Stimulated activated memory B cell treated with anti-CD40 and anti-IgM and Interleukin-4, amounts not matched to agents 10 μg/mL and 1 μg/mL and 100 μg/mL, for 72 hours (primary cell): ENCODE measurements at places on chromosomes 13 and 19.
A peak's percentile ranks its signal among the peaks of the same experiment; 100 is the strongest.

- peaks cover 12% of the 10 kb centered on the region for H3K4me1 ChIP-seq
- no peaks in the 10 kb centered on the region for H3K36me3 ChIP-seq
- H3K27me3 ChIP-seq, result no peaks in the 10 kb centered on the region
- ATAC-seq, result peak; percentile 43
- no peak overlapping the region for H3K27ac ChIP-seq
Observed at GRCh38 chr13:104984296-104984818, 1551.1 kb downstream of the EFNB2 start.

GRCh38 chr13:75359266-75359665, 122.7 kb downstream of the TBC1D4 start:
- ATAC-seq, result no peak
- H3K36me3 ChIP-seq, result no peaks in the 10 kb centered on the region

- H3K4me3 ChIP-seq, result no peak overlapping the region
- ATAC-seq, result peak; percentile 39
- H3K27ac ChIP-seq, result no peak overlapping the region
- H3K36me3 ChIP-seq, result no peaks in the 10 kb centered on the region
- peaks cover 19% of the 10 kb centered on the region for H3K27me3 ChIP-seq
Observed at GRCh38 chr19:49700563-49700962, 9.6 kb downstream of the CPT1C start.

- H3K4me3 ChIP-seq, result no peak overlapping the region
- no peaks in the 10 kb centered on the region for H3K4me1 ChIP-seq
- no peaks in the 10 kb centered on the region for H3K36me3 ChIP-seq
- ATAC-seq, result no peak
- no peaks in the 10 kb centered on the region for H3K27me3 ChIP-seq
Observed at GRCh38 chr19:29040292-29040691, 172.7 kb downstream of the UQCRFS1 start.

DNA sequence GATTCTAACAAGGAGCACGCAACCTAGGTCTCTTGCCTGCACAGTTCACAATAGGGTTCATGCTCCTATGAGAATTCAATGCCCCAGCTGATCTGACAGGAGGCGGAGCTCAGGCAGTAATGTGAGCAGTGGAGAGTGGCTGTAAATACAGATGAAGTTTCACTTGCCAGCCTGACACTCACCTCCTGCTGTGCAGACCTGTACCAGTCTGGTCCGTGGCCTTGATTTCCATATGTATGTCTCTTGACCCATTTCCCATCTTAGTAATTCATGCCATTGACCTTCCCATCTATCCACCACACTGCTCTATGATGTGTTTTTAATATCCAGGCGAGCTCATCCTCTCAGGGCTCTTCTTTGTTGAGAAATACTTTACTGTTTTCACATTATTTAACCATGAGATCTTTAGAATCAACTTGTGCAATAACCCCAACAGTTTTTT, 95.2 kb downstream of the LRCH1 start:
- no peaks in the 10 kb centered on the region for H3K27me3 ChIP-seq
- H3K27ac ChIP-seq, result no peak overlapping the region
- peak; percentile 83 for ATAC-seq
- H3K4me1 ChIP-seq, result peaks cover 55% of the 10 kb centered on the region

GRCh38 chr19:18659281-18660050, 22.6 kb downstream of the KLHL26 start:
- peaks cover 49% of the 10 kb centered on the region for H3K4me1 ChIP-seq
- H3K27ac ChIP-seq, result peak overlapping the region; percentile 80
- H3K27me3 ChIP-seq, result no peaks in the 10 kb centered on the region
- H3K4me3 ChIP-seq, result peak overlapping the region; percentile 59
- ATAC-seq, result peak; percentile 80

DNA sequence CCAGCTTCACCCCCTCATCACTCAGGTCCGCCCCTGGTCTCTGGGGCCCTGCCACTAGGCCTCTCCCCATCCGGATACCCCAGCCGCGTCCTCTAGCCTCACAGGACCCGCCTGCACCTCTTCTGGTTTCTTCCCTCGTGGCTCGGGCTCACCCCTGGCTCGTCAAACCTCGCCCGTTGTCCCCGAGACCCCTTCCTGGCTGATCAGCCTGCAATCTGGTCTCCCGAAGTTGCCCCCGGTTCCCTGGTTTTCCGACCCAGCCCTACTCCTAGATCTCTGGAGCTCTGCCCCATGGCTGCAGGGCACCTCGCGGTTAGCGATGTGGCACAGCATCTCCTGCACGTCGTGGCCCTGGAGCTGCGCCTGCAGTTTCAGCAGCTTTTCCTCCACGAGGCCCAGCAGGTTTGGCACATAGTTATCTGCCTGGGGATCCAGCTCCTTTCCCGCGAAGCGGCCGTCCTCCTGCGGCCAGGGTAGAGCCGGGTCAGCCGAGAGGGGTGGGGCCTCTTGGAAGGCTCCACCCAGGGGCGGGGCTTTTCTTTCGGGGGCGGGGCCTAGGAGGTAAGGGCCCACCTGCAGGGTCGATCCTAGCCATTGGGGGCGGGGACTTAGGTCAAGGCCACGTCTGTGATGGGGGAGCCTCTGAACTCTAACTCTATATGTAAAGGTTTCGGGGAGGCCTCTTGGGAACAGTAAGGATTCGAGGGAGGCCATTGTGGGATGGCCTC, 2.4 kb upstream of the RGL3 start:
- H3K27me3 ChIP-seq, result peaks cover 68% of the 10 kb centered on the region
- H3K4me1 ChIP-seq, result peaks cover 56% of the 10 kb centered on the region
- ATAC-seq, result peak; percentile 67
- no peaks in the 10 kb centered on the region for H3K36me3 ChIP-seq
- peak overlapping the region; percentile 78 for H3K4me3 ChIP-seq
- H3K27ac ChIP-seq, result peak overlapping the region; percentile 10

DNA sequence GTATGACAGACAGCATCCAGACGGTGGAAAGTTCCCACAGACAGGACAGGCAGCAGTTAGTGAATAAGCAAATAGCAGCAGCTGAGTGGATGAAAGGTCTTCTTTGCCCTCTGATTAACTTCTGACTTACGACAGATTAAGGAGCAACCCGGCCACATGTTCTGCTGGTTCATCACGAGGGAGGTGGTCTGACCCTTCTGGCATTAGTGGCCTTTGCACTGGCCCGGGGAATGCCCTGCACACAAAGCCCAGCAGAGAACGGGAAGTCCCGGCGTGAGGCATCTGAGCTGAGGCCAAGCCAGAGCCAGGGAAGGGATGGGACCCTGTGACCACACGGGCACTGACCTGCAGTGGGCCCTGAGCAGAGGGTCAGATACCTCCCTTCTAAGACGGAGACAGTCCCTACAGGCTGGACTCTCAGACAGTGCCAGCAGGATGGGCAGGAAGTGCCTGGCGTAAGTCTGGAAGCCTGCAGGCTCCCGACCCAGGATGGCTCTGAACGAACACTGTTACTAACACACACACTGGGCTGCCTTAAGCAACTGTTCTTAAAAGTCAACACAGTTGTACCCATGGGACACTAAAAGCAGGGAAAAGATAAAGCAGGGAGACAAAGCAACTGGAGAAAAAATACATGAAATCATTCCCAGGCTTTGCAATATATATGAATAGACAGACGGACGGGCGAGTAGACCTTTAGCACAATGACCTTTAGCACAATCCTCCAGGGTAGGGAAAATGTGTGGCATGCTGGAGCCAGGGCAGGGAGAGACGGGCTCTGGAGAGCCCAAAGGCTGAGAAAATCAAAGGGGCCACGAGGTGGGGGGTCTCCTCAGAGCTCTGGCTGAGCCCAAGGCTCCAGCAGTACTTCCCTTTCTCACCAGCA, 6.3 kb downstream of the C19orf12 start:
- peaks cover 65% of the 10 kb centered on the region for H3K4me1 ChIP-seq
- H3K36me3 ChIP-seq, result peaks cover 31% of the 10 kb centered on the region
- peak overlapping the region; percentile 83 for H3K27ac ChIP-seq
- no peak for ATAC-seq
- no peaks in the 10 kb centered on the region for H3K27me3 ChIP-seq

DNA sequence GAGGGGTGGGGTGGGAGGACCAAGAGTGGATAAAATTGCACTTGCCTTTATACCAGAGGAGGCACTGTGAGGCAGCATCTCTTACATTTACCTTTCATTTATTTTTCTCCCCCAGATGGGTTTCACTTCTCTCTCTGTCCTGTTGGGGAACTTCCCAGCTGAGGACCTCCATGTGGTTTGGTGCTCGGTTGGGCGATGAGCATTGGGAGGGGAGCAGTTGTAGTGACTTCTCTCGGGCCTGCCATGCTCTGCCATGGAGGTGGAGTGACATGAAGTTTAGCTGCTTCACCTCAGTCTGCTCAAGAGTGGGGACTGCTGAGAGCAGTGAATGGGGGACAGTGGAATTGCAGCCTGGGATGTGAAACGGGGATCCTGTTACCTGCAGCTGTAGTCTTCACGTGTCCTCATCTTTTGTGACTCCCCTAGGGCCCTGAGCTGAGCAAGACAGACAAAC, 23.1 kb upstream of the CXCL17 start:
- no peaks in the 10 kb centered on the region for H3K36me3 ChIP-seq
- peak; percentile 97 for ATAC-seq
- peaks cover 51% of the 10 kb centered on the region for H3K4me1 ChIP-seq
- H3K27ac ChIP-seq, result peak overlapping the region; percentile 64
- H3K4me3 ChIP-seq, result no peak overlapping the region

GRCh38 chr19:40995355-40995754, 4.3 kb downstream of the CYP2B6 start:
- no peak for ATAC-seq
- H3K4me1 ChIP-seq, result no peaks in the 10 kb centered on the region
- H3K27ac ChIP-seq, result no peak overlapping the region
- H3K36me3 ChIP-seq, result no peaks in the 10 kb centered on the region

- H3K36me3 ChIP-seq, result no peaks in the 10 kb centered on the region
- H3K4me1 ChIP-seq, result peaks cover 8% of the 10 kb centered on the region
- no peak overlapping the region for H3K4me3 ChIP-seq
- no peak overlapping the region for H3K27ac ChIP-seq
- no peak for ATAC-seq
- peaks cover 73% of the 10 kb centered on the region for H3K27me3 ChIP-seq
Observed at GRCh38 chr19:41691268-41691970, 3.3 kb upstream of the CEACAM7 start.

GRCh38 chr19:33437821-33438671, 64.5 kb downstream of the CEBPG start:
- H3K27ac ChIP-seq, result no peak overlapping the region
- peaks cover 23% of the 10 kb centered on the region for H3K36me3 ChIP-seq
- H3K4me3 ChIP-seq, result no peak overlapping the region
- no peak for ATAC-seq
- H3K27me3 ChIP-seq, result no peaks in the 10 kb centered on the region

DNA sequence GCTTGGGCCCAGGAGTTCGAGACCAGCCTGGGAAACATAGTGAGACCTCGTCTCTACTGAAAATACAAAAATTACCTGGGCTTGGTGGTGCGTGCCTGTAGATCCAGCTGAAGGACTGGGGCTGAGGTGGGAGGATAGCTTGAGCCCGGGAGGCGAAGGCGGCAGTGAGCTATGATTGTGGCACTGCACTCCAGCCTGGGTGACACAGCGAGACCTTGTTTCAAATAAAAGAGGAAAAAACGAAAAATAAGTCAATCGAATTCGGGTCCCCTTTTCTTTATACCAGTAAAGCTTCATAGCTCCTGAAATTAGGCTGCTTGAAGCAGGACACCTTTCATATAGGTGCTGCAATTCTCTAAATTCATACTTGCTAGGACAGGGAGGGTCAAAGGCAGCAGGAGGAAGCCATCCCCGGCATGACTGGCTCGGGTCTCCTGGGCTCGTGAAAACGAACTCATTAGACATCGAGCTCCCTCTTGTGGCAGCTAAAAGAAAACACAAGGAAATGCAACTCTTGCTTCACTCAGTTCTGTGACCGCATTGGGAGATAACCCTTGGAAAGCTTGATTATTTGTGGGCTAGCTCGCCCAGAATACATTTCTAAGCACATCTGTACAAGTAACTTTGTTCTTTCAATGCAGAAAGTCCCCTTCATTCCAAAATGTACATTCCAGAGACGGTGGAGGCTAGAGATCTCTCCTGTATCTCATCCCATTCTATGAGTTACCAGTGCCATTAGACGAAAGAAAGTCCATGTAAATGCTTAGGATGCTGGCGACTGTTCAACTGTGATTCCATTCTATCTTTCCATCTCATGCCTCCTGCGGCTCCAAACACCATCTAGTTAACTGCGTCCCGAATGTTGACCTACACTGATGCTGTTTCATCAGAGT, 16.8 kb downstream of the FPR2 start:
- peaks cover 62% of the 10 kb centered on the region for H3K27me3 ChIP-seq
- no peaks in the 10 kb centered on the region for H3K36me3 ChIP-seq
- no peak for ATAC-seq
- no peak overlapping the region for H3K27ac ChIP-seq
- H3K4me1 ChIP-seq, result peaks cover 5% of the 10 kb centered on the region

- no peak overlapping the region for H3K27ac ChIP-seq
- no peak overlapping the region for H3K4me3 ChIP-seq
- H3K4me1 ChIP-seq, result peaks cover 21% of the 10 kb centered on the region
- peak; percentile 6 for ATAC-seq
- peaks cover 21% of the 10 kb centered on the region for H3K27me3 ChIP-seq
Observed at GRCh38 chr19:1566392-1567115, 1.6 kb downstream of the MEX3D start.

- H3K27me3 ChIP-seq, result no peaks in the 10 kb centered on the region
- no peaks in the 10 kb centered on the region for H3K4me1 ChIP-seq
- no peak for ATAC-seq
- H3K4me3 ChIP-seq, result no peak overlapping the region
Observed at GRCh38 chr13:90430127-90430526, 917.4 kb upstream of the MIR17HG start.

DNA sequence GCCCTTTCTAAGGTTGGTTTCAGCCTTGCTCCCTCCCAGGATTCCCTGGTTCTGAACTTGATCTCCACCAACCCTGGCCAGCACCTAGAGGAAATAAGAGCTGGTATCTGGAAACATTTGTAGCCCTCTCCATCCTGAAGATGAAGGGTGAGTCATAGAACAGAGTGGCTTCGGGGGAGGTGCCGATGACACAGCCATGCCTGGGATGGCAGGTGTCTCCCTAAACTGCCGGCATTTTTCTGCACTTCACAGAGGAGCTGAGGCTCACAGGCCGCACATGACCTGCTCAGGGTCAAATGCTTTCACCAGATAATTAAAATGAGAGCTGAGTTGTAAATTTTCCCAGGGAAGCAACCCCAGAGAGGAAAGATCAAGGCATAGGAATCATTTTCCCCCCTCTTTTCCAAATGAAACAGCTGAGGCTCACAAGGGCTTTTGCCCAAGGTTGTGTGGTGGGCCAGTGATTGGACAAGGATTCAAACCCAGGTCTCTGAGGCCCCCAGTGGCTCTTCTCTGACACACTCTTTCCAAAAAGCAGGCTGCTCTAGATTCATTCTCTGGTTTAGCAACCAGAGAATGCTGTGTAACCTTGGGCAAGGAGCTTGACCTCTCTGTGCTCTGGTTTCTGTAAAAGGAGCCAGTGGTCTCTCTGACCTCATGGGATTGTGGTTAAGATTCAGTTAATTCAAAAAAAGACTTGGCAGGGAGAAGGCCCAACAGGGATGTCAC, 1.2 kb upstream of the SLC25A42 start:
- peak overlapping the region; percentile 84 for H3K27ac ChIP-seq
- H3K4me1 ChIP-seq, result peaks cover 49% of the 10 kb centered on the region
- peak overlapping the region; percentile 96 for H3K4me3 ChIP-seq
- H3K36me3 ChIP-seq, result peaks cover 21% of the 10 kb centered on the region

- no peaks in the 10 kb centered on the region for H3K4me1 ChIP-seq
- H3K27me3 ChIP-seq, result no peaks in the 10 kb centered on the region
- H3K4me3 ChIP-seq, result no peak overlapping the region
- ATAC-seq, result no peak
Observed at GRCh38 chr13:54945973-54946372, 1917.4 kb downstream of the OLFM4 start.
